ENCODE measurements at places on chromosomes 6 and 20.
A peak's percentile ranks its signal among the peaks of the same experiment; 100 is the strongest.

GRCh38 chr6:160424256-160424655 is 76.1 kb downstream of the SLC22A3 start:
- no peak for DNase-seq

DNA sequence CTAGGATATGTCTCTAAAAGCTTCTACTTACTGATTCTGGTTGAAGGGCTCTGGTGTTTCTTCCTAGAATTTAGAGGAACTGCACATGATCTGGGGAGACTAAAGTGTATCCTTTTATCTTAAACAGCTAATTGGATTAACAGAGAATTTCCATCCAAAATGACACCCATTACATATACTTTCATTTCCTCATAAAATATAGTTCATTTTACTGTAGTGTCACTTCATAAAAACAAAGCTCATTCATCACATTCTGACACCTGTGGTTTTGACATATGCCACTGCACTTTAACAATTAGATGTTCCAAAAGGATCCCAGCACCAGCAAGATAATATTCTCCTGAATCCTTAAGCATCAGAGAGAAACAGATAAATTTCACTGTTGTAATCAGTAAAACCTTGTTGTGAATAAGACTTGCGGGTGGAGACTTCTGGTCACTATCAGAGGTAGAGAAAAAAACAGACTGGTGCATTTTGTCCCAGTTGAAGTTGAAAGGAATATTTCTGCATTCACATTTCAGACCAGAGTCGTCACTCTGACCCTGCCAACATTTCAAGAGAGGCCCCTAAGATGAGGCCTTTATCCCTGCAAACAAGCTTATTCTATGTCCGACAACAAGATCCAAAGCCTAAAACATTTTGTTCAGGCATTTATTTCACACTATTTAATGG is 175.3 kb upstream of the BMP5 start:
- DNase-seq = no peak

DNA sequence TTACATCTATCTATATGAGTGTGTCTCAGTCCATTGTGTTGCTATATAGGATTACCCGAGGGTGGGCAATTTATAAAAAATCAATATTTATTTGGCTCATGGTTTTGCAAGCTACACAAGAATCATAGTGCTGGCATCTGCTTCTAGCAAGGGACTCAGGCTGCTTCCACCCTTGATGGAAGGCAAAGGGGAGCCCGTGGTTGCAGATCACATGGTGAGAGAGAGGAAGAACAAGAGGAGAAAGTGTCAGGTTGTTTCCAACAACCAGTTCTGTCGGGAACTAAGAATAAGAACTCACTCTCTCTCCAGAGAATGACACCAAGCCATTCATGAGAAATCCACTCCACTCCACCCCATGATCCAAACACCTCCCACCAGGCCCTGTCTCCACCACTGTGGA is 48.2 kb upstream of the TENT5A start:
- DNase-seq = no peak

DNA sequence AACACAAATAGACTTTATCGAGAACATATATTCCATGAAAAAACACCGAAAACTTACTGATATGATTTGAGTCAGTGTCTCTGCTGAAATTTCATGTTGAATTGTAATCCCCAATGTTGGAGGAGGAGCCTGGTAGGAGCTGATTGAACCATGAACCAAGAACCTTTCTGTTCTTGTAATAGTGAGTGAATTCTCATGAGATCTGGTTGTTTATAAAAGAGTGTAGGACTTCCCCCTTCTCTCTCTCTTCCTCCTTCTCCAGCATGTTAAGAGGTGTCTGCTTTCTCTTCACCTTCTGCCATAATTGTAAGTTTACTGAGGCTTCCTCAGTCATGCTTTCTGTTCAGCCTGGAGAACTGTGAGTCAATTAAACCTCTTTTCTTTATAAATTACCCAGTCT is 1289.3 kb upstream of the CITED2 start:
- DNase-seq = no peak

GRCh38 chr6:123879749-123880148 is 76.1 kb downstream of the NKAIN2 start:
- no peak for DNase-seq

- DNase-seq = peak; percentile 59
Observed at GRCh38 chr6:127366282-127367022, 23.0 kb upstream of the ECHDC1 start.

DNA sequence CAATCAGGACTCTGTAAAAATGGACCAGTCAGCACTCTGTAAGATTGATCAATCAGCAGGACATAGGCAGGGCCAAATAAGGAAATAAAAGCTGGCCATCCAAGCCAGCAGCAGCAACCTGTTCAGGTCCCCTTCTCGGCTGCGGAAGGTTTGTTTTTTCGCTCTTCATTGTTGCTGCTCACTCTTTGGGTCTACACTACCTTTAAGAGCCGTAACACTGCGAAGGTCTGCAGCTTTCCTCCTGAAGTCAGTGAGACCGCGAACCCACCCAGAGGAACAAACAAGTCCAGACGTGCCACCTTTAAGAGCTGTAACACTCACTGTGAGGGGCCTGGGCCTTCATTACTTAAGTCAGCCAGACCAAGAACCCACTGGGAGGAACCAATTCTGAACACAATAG is 223.2 kb upstream of the EXOC2 start:
- no peak for DNase-seq

GRCh38 chr6:71388068-71388744 is 99.6 kb downstream of the OGFRL1 start:
- no peak for DNase-seq

DNA sequence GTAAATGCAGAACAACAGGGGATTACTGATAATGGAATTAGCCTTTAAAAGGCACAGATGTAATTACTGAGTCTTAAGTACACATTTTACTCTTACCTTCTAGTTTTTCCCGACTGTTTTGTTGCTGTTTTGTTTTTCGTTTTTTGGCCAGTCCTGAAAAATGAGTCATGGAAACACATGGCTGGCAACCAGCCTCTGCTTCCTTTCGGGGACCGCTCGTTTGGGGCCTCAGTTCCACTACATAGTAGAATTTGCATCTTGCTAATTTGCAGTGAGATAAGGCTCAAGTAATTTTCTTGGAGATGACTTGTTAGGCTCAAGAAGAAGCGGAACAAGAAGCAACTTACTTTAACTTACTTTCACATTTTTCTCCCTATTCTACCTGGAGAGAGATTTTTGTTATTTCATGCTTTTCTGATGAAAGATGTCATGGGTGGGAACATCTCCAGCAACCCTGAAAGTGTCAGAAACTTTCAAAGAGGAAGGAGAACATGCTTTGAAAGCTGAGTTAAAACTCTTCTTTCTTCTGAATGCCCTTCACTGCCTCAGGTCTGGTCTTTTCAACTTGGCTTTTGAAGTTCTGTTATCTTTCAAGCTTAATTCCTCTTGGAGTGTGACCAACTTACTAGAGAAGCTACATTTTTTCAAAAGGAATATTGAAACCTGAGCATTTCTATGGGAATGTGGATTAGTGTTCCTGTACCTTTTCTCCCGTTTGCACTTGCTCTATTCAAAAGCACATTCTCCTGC is 71.5 kb upstream of the HDAC2 start:
- no peak for DNase-seq
